Stimulated activated CD8-positive, alpha-beta memory T cell treated with anti-CD3 and anti-CD28 coated beads, Interleukin-7, amount 100 ng/mL, for 1 hour (primary cell): ENCODE measurements at places on chromosomes 1 and 21.

DNA sequence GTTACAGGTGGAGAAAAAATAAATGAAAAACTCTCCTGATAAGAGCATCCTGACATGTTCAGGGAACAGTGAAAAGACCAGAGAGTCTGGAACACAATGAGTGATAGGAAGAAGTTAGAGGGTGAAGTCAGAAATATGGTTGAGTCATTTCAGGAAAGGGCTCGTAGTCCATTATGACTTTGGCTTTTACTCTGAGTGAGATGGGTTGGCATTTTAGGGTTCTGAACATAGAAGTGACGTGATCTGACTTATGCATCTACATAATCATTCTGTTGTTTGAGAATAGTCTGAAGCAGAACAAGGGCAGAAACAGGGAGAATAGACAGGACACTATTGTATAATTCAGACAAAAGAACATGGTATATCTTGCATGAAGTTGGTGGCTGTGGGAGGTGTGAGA lies 5.8 kb downstream of the HMCN1 start:
- DNase-seq, result no peak

DNA sequence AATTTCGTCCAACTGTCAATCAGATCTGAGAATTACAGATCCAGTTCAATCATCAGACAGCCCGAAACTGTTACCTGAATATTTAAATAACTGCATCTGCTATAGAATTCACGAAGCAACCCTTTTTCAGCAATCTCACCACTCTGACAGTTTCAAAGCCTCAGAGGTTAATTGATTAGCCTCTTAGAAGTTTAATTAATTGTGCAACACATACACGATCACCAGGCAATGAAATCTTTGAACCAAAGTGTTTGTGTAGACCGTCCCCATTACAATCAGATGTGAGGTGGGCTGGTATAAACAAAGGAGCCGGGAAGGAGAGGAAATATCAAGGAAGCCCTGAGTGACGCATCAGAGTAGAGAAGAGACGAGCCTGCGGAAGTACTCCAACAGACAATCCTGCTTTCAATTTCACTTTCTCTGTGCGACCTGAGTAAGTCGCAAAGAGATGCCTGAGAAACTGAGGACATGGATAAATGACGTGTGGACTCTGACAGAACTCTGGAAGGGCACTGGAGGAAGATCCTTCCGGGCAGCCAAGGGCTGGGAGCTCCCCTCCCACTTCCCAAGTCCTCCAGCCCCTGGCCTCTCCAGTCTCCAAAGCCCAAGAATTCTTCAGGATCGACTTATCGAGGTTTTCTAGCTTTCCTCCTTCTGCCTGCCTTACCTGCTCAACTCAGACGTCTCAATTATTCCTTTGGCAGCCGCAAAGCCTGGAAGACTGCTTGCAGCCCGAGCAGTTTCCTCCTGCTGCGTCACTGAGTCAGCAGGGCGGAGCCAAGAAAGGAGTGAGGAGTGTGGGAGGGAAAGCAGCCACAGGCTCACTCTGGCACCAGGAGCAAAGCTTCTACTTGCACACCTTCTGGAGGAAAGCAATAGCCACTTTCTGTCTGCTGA lies at the start of gene RNASEL:
Gene RNASEL (minus strand): TSS at position 757 of the 897 bp plus-strand sequence. CDS start 2,450 bp downstream, outside the sequence.
- DNase-seq, result peak; percentile 19

DNA sequence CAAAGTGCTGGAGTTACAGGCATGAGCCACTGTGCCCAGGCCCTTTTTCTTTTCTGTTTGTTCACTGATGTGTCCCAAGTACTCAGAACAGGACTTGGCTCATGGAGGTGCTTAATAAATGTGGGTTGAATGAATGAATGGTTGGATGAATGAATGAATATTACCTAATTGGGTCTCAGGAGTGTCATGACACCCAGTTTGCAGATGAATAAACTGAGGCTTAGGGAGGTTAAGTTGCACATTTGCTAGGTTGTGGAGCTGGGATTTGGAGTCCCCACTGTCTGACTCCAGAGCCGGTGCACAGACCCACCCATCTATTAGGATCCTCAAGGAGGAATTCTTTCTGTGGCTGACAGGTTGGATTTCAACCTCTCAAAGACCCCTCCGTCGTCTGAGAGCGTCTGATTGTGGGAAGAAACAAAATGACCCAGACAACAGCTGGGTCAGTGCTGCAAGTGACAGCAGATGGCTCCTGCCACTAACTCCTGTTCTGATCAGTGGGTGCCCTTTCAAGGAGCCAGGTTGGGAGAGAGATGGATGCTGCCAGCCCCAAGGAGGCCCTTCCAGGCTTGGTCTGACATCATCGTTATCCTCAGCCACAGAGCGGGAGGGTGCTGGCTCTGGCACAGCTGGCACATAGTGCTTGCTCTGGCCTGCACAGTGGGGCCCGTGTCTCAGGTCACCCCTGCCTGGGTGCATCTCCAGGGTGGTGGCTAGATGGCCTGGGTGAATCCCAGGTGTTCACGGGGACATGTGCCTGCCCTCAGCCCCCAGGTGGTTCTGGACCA lies 24.2 kb downstream of the ARHGEF10L start:
- DNase-seq, result no peak

- no peak for DNase-seq
These were observed 20.6 kb downstream of the MTHFR start for GRCh38 chr1:11784993-11785769.

- no peak for DNase-seq
These were observed 11.4 kb upstream of the RHOU start for GRCh38 chr1:228723921-228724320.

GRCh38 chr1:87867626-87868025 lies 538.9 kb downstream of the LMO4 start:
- DNase-seq, result no peak
